T-helper 1 cell (primary cell): ENCODE measurements at places on chromosomes 7 and 10.

GRCh38 chr7:44157116-44158080 is 16.3 kb upstream of the MYL7 start:
- DNase-seq: no peak

GRCh38 chr10:101968286-101968939 is 87.6 kb downstream of the ARMH3 start:
- no peak for DNase-seq

DNA sequence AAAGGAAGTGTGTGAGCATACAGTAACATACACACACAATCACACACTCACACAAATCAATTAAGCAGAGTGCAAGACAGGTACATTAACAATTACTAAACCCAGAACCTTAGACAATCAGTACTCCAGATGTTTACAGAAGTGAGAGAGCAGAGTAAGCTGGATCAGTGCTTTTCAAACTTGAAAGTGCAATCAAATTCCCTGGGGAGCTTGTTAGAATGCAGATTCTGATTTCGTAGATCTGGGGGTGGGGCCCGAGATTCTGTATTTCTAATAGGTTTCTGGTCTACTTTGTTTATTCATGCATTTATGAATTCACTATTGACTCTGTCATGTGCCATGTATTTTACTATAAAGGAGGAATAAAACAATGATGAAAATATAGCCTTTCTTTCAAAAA is 179.6 kb upstream of the PHYHIPL start:
- no peak for DNase-seq

- DNase-seq: no peak
Measured at GRCh38 chr7:108711611-108712010, 141.9 kb downstream of the DNAJB9 start.

- no peak for DNase-seq
Measured at GRCh38 chr10:125156739-125157480, 3.5 kb downstream of the CTBP2 start.

DNA sequence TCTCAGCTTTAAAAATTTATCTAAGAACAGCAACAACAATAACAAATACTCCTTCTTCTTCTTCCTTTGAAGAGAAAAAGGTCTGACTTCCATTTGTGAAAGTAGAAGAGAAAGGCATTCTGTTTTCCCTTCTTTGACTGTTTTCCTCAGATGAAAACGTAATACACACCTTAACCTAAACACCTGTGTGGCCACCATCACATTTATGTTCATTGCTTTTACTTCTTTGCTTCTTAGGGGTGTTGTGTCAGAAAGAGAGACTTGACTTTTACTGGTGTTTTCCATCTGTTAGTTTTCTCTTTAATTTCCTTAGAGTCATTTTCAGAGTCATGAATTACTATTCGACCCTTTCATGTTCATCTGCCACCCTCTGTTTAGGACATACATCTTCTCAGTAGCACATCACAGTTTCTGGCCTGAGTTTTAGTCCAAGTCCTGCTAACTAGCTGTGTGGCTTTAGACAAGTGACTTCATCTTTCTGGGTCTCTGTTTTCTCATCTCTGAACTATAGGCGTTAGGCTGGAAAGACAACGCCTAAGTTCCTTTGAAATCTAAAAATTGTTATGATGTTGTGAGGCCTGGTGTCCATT is 283.8 kb downstream of the GATA3 start:
- no peak for DNase-seq

DNA sequence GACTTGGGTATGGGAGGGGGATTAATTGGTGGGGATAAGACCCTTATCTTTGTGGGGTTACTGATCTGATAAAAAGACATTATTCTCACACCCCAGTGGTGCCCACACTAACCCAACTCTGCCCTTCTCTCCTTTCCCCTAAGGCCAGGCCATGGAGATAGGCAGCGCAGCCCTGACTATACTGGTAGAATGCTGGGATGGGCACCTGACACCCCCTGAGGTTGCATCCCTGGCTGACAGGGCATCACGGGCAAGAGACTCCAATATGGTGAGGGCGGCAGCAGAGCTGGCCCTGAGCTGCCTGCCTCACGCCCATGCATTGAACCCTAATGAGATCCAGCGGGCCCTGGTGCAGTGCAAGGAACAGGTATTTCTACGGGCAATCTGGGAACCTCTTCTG is 12.7 kb downstream of the ZSWIM8 start:
- DNase-seq: no peak

DNA sequence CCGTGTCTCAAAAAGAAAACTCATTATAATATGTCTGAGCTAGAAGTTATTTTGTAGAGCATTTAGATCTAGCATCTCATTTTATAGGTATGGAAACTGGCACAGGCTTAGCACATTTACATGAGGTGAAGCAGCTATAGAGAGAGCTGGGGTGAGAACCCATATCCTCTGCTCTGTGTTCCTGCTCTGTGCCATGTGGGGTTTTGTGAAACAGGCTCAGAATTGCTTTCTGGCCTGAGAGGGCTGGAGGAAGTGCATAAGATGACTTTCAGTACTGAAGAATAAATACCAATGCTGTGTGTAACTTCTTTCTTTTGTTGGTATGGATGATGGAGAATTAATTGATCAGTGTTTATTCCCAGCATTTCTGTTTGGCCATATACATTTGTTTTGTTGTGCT is 159.1 kb downstream of the LRRC4 start:
- no peak for DNase-seq

DNA sequence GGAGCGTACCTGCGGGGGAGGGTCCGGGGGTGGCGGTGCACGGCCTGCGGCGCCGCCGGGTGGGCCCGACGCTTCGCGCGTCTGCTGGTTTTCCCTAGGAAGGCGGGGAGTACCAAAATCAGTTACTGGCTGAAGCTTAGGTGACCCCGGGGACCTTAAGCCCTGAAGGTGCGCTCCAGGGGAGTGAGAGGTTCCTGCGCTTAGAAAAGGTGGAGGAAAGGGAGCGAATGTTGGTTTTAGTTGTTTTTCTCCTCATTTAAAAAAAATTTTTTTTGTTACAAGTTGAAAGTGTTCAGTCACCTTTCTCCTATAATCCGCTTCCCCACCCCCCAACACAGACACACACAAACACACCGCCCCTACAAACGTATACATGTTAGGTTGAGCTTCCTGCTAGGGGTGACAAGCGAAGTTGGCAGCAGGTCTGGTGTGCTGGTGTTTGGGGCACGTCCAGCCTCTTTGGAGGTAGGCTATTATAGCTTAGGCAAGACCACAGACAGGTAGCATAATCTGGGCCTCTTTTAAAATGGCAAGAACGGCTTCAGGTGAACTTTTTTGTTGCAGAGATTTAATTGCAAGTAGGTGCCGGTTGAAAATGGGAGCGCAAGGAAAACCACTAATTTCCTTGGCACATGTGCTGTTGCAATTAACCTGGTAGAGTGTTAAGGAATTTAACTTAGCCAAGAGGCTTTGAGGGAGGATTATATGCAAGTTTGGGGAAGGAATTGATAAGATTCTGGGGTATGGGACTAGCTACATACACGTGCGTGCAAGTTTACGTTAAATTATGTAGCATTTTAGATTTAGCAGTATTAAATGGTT is 945 bp downstream of the ADD3 start:
- peak; percentile 33 for DNase-seq

DNA sequence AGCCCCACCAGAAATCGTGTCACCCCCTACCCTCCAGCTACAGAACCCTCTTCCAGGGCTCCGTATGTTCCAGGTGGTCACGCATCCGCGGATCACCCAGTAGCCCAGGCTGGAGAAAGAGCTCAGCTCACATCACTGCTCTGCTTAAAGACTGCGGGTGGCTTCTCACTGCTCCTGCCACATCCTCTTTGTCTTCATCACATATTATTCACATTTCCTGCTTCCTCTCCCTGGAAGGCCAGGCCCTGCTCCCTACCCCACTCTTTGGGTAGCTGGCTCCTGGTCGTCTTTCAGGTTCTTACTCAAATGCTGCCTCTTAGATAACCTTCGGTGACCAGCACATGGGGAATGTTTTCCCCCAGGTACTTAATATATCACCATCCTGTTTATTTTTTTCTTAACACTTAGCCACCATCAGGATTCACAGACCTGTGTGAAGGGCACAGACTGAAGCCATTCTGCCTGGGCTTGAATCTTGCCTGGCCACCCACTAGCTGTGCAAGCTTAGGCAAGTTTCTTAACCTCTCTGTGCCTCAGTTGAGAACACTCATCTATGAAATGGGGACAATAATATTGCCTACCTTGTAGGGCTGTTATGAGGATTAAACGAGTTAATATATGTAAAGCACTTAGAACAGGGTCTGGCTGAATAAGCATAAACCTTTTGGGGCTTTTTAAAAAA is 307.8 kb downstream of the PRPF18 start:
- no peak for DNase-seq

DNA sequence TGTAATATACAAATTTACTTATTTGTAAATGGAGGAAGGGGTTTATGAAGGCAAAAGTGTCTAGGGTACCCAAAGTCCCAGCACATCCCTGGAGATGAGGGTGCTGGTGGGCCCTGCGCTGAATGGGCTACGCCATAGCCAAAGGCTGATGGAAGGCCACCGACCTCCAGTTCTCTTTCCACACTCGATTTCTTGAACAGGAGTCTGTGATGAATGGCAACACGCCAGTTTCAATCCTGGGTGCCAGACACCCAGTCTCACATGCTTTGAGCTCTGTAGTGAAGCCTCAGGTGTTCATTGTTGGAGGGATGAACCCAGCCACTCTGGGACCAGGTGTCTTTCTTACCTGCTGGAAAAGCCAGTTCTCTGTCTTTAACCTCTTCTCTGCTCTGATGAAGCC is 752 bp downstream of the LRMDA start:
- DNase-seq: no peak

- no peak for DNase-seq
Measured at GRCh38 chr7:114708646-114709045, 213.2 kb upstream of the MDFIC start.

DNA sequence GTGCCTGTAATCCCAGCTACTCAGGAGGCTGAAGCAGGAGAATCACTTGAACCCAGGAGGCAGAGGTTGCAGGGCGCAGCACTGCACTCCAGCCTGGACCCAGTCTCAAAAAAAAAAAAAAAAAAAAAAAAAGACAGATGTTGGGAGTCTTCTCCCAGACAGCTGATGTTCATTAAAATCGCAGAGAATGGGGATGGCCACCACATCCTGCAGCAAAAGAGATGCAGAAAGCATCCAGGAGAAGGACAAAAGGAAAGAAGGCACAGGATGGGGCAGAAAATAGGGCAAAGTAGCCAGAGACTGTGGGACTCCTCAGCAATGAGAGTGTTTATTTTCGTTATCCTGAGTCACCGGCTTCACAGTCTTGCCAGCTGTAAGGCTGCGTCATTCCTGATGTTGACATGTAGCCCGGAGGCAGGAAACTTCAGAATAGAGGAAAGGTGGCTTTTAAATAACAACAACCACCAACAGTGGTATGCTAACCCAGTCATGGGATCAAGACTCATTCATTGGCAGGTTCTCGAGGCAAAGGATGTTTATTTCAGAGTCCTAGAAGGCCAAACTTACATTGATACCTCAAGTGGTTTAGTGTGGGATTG is 149.5 kb upstream of the SVIL start:
- no peak for DNase-seq

DNA sequence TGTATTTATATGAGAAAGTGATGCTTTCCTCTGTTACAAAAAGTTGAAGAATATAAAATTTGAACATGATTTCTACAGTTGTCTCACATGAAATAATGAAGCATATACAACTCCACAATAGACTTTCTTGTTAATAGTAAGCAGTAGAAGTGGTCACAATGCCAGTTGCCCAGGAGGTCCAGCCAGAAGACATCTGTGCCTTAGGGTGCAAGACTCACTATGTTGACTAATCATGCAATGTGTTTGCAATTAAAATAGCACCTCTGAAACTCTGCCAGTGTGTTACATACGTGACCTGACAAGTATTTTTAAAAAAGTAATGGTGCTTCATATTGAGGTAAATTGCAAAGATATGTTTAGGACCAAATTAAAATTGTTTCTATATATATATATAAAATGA is 547.2 kb downstream of the ETV1 start:
- DNase-seq: no peak

GRCh38 chr7:134926396-134926795 is 59.9 kb upstream of the AGBL3 start:
- DNase-seq: no peak

DNA sequence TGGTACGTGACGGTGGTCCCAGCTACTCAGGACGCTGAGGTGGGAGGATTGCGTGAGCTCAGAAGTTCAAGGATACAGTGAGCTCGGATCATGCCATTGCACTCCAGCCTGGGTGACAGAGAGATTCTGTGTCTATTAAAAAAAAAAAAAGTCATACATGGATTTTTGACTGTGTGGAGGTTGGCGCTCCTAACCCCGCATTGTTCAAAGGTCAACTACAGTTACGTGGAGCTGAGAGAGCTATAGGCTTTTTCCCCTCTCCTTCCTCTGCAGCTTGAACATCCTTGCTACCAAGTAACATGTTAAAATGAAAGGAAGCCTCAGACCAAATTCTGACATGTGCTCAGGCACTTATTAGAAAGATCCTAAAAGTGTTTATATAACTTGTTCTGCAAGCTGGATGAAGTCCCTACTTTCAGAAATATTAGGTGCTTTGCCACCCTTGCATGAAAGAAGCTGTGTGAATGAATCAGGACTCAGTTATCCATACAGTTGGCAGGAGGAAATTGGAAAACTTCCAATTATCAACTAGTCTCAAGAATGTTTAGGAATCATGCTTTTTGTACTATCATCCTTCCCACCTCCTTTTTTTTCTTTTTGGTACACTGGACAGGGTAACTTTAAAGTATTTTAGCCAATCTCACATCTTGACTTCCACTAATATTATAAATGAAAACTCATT is 12.5 kb upstream of the ST7 start:
- no peak for DNase-seq

GRCh38 chr7:123717689-123718088 is 31.1 kb downstream of the WASL start:
- DNase-seq: no peak

DNA sequence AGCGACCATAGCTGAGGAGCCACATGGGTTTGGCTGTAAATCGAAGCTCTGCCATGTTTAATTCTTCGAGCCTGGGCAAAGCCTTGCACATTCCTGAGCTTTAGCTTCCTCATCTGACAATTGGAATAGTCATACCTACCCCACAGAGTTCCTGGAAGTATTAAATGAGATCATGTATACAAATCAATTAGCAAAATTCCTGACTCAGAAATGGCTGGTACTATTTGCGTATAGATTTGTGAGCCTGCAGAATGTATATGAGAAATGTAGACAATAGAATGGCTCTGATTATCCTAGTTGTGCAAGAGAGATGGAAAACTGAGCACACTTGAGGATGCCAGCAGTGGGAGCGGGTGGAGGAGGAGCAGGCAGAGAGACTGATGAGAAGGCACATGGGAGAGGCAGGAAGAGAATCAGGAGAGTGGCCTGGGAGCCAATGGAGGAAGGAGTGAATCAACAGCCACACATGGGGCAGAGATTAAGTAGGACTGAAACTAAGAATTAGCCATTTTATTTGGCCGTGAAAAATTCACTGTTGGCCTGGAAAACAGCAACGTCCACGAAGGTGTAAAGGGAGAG is 128.0 kb upstream of the C1GALT1 start:
- no peak for DNase-seq

GRCh38 chr10:3605882-3606281 is 179.1 kb downstream of the KLF6 start:
- DNase-seq: no peak

DNA sequence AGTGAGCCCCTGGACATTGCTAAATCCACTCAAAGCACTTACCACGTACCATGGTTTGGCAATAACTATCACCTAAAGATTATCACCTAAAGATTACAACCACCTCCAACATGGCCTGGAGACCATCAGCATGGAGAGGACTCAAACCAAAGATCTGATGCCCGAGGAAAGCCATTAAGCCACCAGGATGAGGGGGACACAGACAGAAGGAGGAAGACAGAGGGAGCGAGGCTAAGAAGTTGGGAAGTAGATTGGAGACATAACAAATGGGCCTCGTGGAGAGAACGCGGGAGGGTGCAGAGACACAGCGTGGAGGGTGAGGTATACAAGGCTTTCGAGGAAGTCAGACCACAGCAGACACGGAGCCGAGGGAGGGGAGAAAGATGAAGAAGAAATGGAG is 700.2 kb downstream of the PARD3 start:
- no peak for DNase-seq
